ENCODE measurements at places on chromosomes 6 and 20. TPM values are rescaled to one million over a fixed set of nuclear protein-coding genes. Genes with fewer than 3 reads are reported as not detected.

The TRIM10 gene
- not detected for total RNA-seq

The PXDC1 gene
- 55.0 TPM for total RNA-seq

The GSTA5 gene
- total RNA-seq = not detected

The TCF21 gene
- not detected for total RNA-seq

The DEFB126 gene
- not detected for total RNA-seq

The FAM209B gene
- total RNA-seq = not detected

The PCSK2 gene
- total RNA-seq = not detected

The CST4 gene
- not detected for total RNA-seq

The NRSN1 gene
- not detected for total RNA-seq

The RIMS1 gene
- not detected for total RNA-seq

The KCNG1 gene
- 145 TPM for total RNA-seq

The EDN3 gene
- total RNA-seq = not detected

The SPACA1 gene
- not detected for total RNA-seq

The MYB gene
- total RNA-seq = under 0.01 TPM

The HLA-G gene
- 9.9 TPM for total RNA-seq

The MYBL2 gene
- 0.34 TPM for total RNA-seq

The OSER1 gene
- 71.1 TPM for total RNA-seq

The SLC24A3 gene
- total RNA-seq = 0.36 TPM
